ELF-1 (cell line): ENCODE measurements at places on chromosomes 13 and 19.

DNA sequence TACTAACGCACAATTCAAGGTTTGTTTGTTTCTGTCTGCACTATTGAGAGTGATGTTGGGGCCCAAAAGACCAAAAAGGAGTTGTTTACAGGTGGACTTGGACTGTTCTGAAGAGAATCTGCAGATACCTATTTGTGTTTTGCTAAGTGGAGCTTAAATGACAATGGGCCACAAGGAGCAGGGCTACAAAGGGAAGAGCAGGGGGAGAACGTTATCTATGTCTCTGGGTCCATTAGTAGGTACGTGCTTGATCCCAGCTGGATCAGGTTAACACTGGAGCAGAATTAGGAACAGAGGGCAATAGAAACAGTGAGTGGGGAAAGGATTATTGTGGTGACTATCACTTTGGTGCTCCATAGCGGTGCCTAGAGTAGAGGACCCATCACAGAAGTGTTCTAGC lies 22.5 kb downstream of the NBEA start:
- DNase-seq = no peak

DNA sequence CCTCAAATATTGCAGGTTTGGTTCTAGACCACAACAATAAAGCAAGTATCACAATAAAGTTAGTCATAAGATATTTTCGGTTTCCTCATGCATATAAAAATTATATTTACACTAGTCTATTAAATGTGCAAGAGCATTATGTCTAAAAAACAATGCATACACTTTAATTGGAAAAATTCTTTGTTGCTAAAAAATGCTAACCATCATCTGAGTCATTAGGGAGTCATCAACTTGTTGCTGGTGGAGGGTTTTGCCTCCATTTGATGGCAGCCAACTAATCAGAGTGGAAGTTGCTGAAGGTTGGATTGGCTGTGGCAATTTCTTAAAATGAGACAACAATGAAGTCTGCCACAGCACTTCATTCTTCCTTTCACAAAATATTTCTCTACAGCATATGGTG lies 422.3 kb upstream of the GPC6 start:
- no peak for DNase-seq

GRCh38 chr13:43822969-43823368 lies 36.2 kb upstream of the ENOX1 start:
- no peak for DNase-seq

DNA sequence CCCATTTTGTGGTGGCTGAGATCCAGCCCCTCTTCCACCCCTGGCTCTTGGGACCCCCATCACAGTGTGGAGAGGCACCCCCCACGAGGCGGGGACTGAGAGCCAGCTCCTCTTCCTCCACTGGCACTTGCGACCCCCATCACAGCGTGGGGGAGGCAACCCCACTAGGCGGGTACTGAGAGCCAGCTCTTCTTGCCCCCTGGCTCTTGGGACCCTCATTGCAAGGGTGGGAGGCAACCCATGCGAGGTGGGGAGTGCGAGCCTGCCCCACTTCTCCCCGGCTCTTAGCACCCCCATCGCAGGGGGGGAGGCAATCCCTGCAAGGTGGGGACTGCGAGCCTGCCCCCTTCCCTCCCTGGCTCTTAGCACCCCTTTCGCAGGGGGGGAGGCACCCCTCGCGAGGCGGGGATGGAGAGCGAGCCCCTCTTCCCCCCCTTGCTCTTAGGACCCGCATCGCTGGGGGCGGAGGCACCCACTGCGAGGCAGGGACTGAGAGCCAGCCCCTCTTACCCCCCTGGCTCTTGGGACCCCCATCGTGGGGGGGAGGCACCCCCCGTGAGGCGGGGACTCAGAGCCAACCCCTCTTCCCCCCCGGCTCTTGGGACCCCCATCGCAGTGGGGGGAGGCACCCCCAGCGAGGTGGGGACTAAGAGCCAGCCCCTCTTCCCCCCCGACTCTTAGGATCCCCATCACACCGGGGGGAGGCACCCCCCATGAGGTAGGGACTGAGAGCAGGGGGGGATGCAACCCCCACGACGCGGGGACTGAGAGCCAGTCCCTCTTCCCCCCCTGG lies 364.6 kb upstream of the SPRY2 start:
- DNase-seq = no peak

GRCh38 chr13:57063007-57063406 lies 77.7 kb upstream of the PRR20A start:
- DNase-seq = peak; percentile 25
